ENCODE measurements at places on chromosomes 7 and 10.

DNA sequence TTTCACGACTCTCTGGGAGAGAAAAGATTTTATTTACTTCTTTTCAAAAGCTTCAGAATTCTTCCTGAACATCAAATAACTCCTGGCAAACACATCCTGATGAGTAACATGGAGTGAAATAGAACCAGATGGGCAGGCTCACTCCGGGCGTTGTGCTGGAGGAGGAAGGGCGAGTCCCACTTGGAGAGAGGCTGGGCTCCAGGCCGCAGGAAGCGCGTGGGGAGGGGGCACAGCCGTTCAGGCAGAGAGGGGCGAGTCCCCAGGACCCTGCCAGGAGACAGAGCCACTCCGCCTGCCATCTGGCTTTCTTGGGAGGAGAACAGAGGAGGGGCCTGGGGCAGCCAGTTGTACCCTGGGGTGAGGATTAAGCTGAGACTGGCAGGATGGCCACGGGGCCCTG, 265.9 kb upstream of the ZMIZ1 start:
- DNase-seq = no peak

GRCh38 chr10:100303724-100304319, 17.3 kb upstream of the BLOC1S2 start:
- peak; percentile 44 for DNase-seq

DNA sequence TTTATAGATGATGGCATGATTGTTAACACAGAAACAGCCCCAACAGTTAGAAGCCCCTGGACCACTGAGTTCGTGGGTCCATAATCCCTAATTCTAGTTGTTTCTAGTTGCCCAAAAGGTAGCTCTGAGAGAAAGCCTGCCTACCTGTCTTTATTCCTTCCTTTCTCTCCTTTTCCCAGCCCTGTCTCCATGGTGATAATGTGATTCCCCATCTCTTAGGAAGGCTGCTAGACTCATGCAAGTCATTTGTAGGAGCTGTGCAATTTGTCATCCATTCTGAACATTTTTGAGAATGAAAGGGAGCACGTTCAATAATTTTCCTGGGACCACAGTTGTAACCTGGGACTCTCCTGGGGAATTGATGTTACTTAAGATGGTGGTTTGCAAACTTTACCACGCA, 183.4 kb downstream of the EMX2 start:
- DNase-seq = peak; percentile 4

DNA sequence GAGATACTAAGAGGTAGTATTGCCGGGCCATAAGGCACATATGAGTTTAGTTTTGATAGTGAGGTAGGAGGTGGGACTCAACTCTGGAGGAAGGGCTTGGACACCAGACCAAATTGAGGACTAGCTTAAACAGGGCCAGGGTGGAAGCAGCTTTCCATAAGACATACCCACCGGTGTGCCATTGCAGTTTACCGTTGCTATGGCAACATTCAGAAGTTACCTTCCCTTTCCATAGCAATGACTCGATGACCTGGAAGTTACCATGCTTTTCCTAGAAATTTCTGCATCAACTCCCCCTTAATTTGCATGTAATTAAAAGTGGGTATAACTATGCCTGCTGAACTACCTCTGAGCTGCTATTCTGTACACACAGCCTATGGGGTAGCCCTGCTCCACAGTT, 10.9 kb upstream of the SNX10 start:
- no peak for DNase-seq

DNA sequence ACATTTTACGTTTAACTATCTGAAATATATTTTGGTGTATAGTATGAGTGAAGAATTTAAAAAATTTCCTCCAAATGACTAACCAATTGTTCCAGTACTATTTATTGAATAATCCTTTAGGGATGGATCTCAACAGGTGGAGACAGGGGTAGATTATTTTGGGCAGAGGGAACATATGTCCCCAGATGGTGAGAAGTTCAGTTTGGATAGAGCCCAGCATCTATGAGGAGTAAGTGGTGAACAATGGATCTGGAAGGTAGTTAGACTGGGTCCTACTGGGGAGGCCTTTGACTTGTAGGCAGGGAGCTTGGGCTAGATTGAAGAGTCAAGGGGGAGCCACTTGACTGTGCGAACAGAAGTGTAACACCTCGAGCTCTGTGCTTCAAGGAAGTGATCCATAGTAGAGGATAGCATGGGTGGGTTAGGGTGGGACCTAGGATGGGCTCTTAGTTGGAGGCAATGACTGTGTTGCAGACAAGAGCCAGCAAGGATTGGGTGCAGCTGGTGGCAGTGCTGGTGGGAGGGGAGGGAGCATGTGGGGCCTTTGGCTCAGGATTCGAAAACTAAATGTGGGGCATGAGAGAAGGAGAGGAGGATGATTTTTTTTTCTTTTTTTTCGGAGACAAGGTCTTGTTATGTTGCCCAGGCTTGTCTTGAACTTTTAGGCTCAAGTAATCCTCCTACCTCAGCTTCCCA, 3.9 kb upstream of the PURB start:
- no peak for DNase-seq

GRCh38 chr7:136502162-136502561, 366.3 kb upstream of the CHRM2 start:
- DNase-seq = no peak

GRCh38 chr10:72952189-72952588, 2.4 kb downstream of the PLA2G12B start:
- DNase-seq = no peak

DNA sequence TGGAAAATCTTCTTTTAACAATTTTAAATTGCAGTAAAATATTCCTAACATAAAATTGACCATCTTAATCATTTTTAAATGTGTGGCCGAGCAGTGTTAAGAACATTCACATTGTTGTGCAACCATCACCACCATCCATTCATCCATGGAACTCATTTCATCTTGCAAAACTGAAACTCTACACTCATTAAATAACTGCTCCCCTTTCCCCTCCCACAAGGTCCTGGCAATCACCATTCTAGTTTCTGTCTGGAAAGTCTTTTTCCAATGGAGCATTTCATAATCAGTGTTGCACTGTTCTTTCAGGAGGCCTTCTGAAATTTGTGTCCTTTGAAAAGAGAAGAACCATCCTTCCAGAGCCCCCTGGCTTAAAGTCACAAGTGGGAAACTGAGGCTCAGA, 233.1 kb downstream of the PLXNA4 start:
- DNase-seq = no peak

GRCh38 chr7:150341263-150342120, at the start of gene RARRES2:
TSS of gene RARRES2 (minus strand) at chr7:150341629. CDS start at chr7:150340609, 1,020 bp downstream.
- DNase-seq = no peak

GRCh38 chr7:100604976-100605911, 3.1 kb downstream of the PCOLCE start:
- DNase-seq = no peak

GRCh38 chr10:112533916-112534315, 86.9 kb downstream of the VTI1A start:
- DNase-seq = no peak

DNA sequence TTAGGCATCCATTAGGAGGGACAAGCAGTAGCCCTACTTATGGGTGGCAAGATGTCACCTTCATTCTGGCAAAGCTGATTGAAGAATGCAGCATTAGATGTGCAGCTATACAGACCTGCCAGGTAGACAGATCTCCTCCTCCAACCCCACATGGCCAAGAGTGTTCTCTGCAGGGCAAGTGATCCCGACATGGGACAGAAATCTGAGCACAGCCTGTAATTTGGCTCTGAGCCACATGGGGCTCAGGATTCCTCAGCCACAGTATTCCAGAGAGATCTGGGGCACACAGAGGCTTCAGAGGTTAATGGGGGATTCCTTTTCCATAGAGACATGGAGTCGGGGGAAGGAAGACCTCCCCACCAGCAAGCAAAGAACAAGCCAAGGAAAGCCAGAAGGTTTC, 58.7 kb upstream of the GDF10 start:
- DNase-seq = no peak

DNA sequence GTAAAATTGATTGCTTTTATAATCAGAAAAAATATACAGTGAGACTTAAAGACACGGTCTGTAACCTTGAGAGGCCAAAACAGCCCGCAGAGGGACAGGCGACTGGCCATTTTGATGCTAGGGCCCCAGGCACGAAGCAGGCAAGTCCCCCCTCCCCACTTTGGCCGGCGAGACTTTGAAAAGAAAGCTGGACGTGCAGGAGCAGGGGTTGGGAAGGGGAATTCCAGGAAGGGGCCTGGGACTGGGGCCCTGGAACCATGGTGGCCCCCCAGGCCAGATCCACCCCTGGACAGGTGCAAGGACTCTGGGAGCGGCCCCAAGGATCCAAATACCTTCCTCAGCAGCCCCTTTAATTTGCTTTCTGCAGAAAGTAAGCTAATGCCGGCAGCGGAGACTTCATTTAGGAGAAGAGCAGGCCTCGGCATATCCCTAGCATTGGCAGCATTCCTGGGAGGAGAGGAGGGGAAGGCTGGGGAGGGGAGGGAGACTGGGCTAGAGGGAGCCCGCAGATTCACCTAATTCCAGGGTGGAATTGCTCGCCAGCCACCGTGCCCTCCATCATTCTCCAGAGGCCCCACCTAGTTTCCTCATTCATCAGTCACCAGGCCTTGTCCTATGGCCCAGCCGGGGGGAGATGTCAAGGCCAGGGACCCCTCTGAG, 24.9 kb upstream of the TNRC18 start:
- no peak for DNase-seq

DNA sequence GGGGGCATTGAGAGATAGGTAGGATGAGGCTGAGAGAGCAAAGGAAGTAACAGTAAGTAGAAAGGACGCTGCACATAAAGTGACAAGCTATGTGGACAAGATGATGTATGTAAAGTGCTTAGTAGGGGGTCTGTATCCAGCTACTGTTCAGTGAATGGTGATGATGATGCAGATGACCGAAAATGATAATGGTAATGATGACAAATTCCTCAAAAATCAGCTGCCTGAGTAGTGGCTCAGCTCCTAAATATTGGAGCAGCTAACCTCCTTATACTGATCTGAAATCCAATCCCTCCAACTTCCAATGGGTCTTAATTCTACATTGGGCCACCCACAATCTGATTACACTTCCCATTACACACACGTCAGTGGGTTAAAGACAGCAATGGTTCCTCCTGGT, 27.1 kb upstream of the KCNMA1 start:
- DNase-seq = no peak

DNA sequence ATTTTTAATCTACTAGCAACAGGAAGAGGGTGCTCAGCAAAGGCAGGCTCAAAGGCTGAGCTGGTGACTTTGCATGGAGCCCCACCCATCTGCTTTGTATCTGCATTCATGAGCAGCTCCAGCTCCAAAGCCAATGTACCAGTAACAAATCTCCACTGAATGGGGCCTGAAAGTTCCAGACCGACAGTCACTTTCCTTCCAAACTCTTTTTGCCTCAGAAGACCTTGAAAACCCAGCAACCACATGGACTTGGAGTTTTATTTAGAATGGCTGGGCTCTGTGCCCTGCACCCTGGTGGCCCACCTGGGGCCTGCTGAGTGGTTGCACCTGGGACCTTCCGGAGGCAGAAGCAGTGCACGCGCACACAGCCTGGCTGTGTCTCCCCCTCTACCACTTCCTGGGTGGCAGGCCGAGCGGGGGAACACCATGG, 195.0 kb upstream of the PLXNA4 start:
- no peak for DNase-seq

- no peak for DNase-seq
Observed at GRCh38 chr7:114660126-114660486, 245.5 kb downstream of the FOXP2 start.

DNA sequence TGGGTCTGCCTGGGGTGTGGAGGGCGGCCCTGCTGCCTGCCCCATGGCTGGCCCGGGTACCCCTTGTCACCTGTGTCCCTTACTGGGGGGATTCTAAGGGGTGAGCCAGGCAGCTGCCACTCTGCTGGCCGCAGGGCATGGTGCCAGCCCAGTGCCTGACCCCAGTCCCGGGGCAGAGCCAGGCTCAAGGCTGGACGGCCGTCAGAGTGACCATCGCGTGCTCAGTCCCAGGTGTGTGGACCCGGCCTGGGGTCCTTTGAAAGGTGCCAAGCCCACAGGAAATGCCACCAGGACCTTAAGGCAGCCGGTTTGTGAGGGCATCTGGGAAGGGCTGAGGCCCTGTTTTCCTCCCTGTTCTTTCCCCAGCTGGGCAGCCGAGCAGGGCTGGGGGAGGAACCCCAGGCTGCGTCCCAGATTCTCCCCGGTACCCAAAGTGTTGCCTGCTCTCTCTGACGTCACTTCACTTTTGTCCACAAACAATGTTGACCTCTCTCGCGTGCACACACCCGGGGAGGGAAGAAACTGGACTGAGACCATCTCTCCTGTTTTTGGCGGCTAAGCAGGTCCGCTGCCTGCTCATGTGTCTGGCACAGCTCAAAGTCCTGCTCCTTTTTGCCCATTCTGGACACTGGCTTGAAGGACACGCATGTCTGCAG, 37.6 kb downstream of the PAPOLB start:
- no peak for DNase-seq

DNA sequence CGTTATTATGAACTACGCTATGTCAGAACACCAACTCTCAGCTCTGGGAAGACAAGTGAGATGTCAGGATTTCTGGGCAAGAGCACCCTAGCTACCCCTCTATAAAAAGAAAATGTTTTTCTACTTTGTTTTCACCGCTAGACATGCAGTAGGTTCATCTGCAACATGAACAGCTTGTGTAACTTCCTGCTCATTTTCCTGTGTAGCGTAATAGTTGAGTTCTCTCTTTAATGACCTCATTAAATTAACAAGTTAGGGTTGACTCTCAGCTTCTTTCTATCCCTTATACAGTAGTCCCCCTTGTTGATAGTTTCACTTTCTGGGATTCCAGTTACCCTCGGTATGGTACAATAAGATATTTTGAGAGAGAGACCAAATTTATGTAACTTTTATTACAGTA, 329.4 kb upstream of the ZNF32 start:
- DNase-seq = no peak

GRCh38 chr7:34354899-34355298, 303.1 kb upstream of the NPSR1 start:
- DNase-seq = no peak

DNA sequence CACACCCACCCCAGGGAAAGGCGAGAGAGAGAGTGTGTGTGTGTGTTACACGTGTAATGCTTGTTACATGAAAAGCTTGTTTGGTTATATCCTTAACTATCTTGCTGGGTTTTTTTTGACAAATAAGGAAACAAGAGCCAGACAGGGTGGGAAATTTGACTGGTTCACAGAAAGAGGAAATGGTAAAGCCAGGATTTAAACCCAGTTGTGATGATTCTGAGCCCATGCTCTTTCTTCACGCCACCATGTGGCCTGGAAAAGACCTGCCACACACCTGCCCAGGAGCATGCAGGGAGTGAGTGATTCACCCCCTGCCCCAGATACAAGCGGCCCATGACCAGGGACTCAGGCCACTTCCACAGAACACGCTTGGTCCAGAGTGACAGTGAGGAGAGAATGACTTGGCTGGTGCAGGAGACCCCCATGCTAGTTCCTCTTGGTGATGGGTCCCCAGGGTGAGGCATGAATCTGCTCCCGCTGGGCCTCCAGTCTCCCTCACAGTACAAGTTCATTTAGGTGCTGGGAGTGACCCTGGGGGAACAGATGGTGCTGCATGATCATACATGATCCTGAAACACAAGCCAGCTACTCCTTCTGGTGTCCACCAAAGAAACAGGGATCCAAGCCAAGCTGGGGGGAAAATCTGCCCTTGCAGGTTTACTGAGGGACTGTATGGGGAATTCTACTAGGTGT, 21.0 kb upstream of the EIF5AL1 start:
- no peak for DNase-seq

GRCh38 chr10:79555354-79556309, 4.6 kb downstream of the SFTPA2 start:
- no peak for DNase-seq

- no peak for DNase-seq
Observed at GRCh38 chr10:62917475-62918238, 101.5 kb upstream of the EGR2 start.

- DNase-seq = no peak
Observed at GRCh38 chr10:8811201-8811600, 756.7 kb downstream of the GATA3 start.

- no peak for DNase-seq
Observed at GRCh38 chr7:134948246-134948645, 38.1 kb upstream of the AGBL3 start.

- DNase-seq = no peak
Observed at GRCh38 chr7:108382932-108383331, 73.3 kb downstream of the NRCAM start.
